ENCODE measurements at places on chromosomes 12 and 14.

DNA sequence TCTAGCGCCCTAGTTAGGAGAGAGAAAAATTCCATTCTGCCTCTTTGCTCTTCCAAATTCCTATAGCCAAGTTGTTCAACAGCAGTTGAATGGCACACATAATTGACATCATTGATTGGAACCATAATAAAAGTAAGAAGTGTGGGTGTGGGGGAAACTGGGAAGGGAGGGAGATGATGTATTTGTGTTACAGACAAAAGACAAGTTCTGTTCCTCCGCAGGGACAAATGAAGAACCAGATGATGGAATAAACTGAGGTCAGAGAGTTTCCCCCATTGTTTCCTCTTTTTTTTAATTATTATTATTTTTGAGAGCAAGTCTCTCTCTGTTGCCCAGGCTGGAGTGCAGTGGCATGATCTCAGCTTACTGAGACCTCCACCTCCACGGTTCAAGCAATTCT is 34.9 kb downstream of the GDF11 start:
- DNase-seq, result no peak

- no peak for DNase-seq
Measured at GRCh38 chr12:96242597-96242996, 48.4 kb downstream of the ELK3 start.

- DNase-seq, result no peak
Measured at GRCh38 chr14:103136388-103137271, 13.4 kb downstream of the TNFAIP2 start.

- DNase-seq, result no peak
Measured at GRCh38 chr12:10617863-10618262, 4.5 kb upstream of the MAGOHB start.

- no peak for DNase-seq
Measured at GRCh38 chr12:122753319-122753650, 661 bp downstream of the DENR start.

GRCh38 chr14:77622366-77622961 is 6.0 kb upstream of the SPTLC2 start:
- no peak for DNase-seq

- no peak for DNase-seq
Measured at GRCh38 chr12:87779016-87779415, 250.2 kb downstream of the C12orf50 start.

DNA sequence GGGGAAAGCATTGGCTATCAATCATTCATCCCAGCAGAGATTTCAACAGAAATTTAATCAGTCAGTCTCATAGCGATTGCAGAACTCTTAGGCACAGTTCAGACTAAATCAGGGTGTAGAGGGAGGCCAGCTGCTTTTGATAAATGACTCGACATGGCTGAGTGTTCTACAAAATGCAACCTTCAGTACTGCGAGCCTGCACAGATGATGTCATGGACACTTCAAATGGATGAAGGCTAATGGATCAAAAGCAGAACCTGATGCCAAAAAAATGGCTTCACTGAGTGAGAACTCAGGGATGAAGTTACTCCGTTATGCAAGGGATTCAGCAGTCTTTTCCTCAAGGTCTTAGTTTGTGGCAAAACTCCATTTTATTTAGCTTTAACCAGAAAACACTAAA is 167.3 kb downstream of the DACT1 start:
- no peak for DNase-seq

- no peak for DNase-seq
Measured at GRCh38 chr12:6233121-6233971, 33.1 kb downstream of the CD9 start.

DNA sequence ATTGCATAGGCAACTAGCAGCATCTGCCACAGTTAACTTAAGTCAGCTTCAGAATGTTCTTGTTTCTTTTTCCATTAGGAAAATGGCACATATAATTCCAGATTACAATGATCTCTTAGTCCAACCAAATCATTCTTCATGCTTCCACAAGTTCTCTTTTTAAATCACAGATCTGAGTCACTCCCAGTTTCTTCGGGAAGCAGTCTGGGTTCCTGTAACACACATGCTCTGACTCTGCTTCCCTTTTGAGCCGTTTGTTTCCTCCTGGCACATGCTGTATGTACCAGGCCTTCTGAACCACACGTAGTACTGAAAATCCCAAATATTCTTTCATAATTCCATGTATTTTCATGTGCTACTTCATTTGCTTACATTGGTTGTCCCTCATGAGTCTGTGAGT is 388.8 kb upstream of the PDE3A start:
- DNase-seq, result no peak

- DNase-seq, result no peak
Measured at GRCh38 chr12:127606476-127607015, 660.4 kb upstream of the TMEM132C start.

- no peak for DNase-seq
Measured at GRCh38 chr14:77007183-77007974, 21.1 kb downstream of the IRF2BPL start.
